ENCODE measurements at places on chromosomes 12 and 14.

DNA sequence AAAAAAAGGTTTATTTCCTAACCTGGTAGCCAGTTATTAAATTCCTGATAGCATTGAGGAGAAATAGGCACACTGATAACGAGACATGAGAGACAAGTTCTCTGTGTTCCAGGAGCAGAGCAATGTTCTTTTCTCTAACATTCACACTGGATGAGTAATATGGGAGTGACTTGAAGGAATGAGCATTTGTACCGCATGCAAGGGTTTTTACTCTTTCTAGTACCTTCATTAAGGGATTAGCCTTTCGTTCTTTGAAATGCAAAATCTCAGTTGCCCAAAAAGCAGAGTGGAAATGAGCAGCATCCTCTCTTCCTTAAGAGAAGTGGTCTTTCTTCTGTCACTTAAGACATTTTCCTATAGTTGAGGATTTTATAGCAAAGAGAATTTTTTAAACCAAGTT is 54.7 kb downstream of the FGD4 start:
- DNase-seq: no peak

DNA sequence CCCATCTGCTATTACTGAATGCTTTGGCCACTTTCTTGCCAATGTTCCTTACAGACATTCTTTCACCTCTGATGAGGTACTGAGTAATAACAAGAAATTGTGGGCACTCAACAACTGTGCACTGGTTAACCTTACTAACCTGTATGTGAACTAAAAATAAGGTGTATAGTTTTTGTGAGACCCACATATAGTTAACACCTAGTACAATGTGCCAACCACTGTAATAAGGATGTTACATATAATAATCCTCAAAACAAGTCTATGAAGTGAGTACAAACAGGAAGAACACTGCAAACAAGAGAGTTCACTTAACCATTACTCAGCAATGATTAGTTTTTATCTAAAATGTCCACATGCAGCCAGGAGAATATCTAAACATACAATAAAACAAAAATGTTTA is 4.5 kb downstream of the DDHD1 start:
- no peak for DNase-seq

- DNase-seq: peak; percentile 54
These were observed 21.2 kb downstream of the DEGS2 start for GRCh38 chr14:100138082-100138787.

GRCh38 chr12:8033153-8034044 is 883 bp downstream of the FOXJ2 start:
- DNase-seq: peak; percentile 9

DNA sequence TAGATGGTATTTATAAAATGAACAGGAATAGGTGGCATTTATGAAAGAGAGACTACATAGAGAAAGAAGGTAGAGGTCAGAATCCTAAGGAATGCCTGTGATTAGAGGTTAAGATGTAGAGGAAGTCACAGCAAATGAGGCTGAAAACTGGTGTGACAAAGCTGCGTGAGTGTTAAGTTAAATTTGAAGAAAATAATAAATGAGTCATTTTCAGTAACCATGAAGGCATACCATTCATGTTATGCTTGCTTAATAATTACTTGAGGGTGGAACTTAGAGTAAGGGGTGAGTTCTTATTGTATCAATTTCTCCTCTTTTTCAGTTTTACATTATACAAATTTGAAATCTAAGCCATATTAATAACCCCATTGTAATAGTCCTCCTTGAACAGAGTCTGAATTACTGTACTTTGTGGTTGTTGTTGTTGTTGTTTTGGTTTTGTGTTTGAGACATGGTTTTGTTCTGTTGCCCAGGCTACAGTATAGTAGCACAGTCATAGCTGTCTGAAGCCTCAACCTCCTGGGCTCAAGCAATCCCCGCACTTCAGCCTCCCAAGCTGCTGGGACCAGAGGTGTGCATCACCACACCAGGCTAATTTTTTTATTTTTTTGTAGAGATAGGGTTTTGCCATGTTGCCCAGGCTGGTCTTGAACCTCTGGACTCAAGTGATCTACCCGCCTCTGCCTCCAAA is 761.5 kb downstream of the GALC start:
- DNase-seq: no peak

- no peak for DNase-seq
These were observed 99.2 kb downstream of the SCARB1 start for GRCh38 chr12:124764451-124764850.

DNA sequence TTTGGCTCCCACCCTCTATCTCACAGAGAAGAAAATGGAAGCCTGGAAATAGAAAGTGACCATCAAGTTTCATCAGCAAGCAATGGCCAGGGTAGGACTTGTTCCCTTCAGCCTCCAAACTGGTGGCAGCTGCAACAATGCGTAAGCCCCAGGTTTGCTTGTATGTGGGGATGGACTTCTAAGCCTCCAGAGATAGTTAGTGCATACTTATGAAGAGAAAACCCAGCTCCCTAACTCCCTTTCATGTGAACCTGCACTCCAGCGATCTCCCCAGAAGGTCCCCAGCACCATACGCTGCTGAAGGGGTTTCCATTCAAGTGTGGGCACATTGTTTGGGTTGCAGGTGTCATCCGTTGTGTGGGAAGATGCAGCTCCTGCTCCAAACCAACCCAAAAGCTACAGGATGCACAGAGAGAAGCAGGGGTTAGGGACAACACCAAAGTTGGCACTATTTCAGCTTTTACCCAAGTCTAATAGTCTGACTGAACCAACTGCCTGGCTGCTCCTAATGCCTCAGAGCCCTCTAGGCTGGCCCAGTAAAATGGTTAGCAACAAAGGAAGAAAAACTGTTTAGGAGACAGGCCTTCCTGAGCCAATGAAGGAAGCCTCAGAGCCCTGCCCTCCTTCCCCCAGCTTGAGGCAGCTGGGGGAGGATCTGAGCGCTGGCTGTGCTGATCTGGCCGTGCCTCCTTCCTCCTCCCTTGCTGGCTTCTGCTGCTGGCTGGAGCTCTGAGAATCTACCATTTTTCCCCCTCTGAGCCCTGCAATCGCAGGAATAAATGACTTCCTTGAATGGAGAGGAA is 12.3 kb downstream of the ZFP36L1 start:
- DNase-seq: no peak

- DNase-seq: no peak
These were observed 12.0 kb downstream of the ADSS1 start for GRCh38 chr14:104735830-104736642.

- no peak for DNase-seq
These were observed 276.6 kb upstream of the NAV3 start for GRCh38 chr12:77553976-77554619.

DNA sequence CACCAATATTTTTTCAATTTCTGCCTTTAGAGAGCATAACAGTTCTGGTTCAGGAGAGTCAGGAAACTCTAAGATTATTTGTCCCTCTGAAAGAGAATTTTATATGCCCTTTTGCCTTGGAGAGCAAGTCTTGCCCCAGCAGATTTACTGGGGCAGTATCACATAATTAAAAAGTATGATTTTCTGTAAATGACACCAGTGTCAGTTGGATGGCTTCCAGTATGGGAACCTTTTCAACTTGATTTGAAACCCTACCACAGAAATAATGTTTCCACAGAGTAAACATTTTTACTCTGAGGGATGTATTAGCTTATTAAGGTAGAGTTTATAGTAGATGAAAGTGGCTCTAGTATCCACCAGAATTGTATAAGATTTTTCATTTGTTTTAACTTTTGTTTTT is 15.4 kb downstream of the NOPCHAP1 start:
- no peak for DNase-seq

GRCh38 chr12:96205908-96206307 is 11.7 kb downstream of the ELK3 start:
- no peak for DNase-seq

- DNase-seq: no peak
These were observed 109.8 kb upstream of the FOXG1 start for GRCh38 chr14:28656704-28657255.

DNA sequence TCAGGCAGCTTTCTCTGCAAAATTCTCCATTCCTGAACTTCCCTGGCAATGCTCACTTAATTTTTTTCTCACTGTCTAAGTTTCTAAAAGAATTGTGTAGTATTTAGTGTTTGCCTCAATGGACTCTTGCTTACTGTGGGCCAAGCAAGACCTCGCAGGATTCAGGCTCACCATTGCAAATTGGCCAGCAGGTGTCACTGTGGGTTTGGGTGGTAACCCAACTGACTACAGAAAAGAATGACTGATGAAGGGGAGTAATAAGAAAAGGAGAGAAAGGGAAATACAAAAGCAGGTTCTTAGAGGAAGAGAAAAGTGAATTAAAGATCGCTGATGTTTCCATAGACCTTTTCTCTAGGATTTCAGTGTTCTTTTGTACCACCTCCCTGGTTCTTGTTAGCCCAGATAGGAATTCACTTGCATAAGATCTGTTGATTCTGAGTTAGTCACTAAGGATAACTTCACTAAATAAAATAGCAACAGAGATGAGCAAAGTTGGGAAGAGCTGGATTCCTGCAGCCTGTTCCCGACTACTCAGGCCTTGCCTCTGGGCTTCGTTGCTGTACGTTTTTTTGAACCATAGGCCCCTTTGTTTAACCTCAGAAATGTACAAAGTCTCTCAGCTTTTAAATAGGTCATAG is 386.5 kb upstream of the DDHD1 start:
- DNase-seq: peak; percentile 61

DNA sequence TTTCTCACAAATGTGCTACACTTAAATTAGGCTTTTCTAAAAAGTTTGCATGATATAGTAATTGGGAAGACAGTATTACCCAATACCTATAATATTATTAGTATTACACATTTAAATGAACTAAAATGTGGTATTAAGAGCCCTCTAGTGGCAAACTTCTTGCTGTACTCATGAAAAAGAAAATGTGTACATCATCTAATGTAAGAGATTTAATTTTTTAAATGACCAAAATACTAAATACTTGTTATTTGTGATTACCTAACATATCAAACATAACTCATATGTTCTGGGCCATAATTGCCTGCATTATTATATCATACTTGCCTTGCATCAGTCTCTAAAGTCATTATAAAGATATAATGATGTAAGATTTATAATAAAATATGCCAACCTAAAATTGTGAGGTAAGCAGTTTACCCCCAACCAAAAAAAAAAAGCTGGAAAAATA is 64.2 kb downstream of the DNAI7 start:
- DNase-seq: no peak

GRCh38 chr14:98290596-98290995 is 981.4 kb downstream of the BCL11B start:
- no peak for DNase-seq

- no peak for DNase-seq
These were observed 93.5 kb downstream of the PLEKHA5 start for GRCh38 chr12:19223018-19223417.

GRCh38 chr14:81164167-81164774 is 56.5 kb downstream of the GTF2A1 start:
- peak; percentile 17 for DNase-seq

DNA sequence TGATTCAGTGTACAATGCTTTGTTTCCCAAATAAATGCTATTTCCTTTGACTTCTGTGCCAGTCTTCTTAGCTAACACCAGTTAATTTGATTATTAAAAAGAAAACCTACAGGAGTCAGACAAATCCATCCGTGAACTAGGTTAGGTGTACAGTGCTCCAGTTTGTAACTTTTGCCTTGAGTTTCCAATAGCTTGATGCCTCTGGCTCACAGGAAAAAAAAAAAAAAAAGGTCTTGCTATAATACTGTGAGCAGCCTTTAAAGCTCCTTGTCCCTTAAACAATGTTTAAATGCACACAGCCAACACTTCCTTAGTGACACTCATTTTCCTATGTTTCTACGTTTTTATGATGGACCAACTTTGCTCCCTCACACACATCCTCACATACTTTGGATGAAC is 71.8 kb upstream of the TMX1 start:
- DNase-seq: no peak

DNA sequence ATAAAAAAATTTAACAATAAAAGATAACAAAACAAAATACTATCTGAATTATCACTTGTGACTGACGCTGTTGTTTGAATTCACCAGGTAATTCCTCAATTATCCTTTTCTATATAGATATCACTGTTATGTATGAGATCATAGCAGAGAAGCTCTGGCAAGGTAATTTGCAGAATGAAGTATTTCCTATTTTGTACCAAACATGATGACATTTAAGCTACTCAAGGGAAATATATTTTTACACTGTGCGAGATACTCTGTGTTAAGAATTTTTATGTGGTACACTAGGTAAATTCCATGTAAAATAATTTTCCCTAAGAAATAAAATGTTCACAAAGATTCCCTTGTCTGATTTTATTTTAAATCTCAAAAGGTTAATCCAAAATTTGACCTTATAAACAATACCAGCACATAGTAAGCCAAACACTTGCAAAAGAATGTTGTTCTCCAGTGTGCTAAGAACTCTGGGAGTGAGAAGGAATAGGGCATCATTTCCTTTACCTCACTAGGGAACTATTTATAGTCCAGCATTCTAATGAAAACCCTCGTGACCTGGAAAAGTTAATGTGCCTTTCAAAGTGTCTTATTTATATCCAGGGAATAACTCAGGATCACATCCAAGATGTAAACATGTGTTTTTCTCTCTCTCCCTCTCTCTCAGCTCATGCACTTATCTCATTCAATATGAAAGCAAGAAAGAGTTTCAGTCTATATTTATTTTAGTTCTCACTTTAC is 115.2 kb upstream of the RAP1B start:
- DNase-seq: no peak

DNA sequence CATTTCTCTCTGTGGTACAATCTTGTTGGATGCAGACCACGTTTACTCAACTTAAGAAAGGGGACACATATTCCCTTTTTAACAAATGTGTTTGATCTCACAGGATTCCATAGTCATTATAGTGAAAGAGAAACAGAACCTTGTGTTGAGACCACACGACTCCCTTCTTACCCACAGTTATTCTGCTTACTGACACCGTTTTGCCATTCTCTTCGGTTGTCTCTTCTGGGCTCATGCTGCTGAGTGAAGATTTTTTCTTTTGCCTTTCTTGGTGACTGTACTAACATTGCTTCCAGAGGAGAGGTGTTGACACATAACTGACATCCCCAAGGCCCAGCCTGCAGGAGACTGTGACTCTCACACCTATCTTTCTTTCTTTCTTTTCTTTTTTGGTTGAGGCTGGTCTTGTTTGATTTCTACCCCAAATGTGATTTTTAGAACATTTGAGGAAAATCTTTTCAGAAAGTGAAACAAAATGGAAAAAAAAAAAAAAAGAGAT is 61.2 kb upstream of the OTOGL start:
- no peak for DNase-seq

GRCh38 chr12:88559772-88560171 is 20.5 kb downstream of the KITLG start:
- no peak for DNase-seq

GRCh38 chr12:120356567-120357030 is 12.4 kb downstream of the MSI1 start:
- peak; percentile 56 for DNase-seq

DNA sequence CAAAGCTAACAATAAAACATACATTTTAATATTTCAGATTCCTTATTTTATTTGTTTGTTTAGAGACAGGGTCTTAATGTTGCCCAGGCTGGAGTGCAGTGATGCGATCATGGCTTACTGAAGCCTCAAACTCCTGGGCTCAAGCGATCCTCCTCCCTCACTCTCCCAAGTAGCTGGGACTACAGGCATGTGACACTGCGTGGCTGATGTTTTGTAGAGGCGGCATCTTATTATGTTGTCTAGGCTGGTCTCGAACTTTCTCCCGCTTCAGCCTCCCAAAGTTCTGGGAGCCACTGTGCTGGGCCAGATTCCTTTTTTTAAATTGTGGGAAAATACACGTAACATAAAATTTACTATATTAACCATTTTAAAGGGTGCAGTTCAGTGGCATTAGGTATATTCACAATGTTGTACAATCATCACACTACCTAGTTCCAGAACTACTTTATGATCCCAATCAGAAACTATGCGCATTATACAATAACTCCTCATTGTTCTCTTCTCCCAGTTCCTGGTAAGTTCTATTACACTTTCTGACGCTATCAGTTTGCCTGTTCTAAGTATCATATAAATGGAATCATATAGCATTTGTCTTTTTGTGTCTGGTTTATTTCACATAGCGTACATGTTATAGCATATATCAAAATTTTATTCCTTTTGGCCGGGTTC is 40.3 kb downstream of the ADIPOR2 start:
- DNase-seq: no peak
